Stimulated activated CD8-positive, alpha-beta memory T cell treated with anti-CD3 and anti-CD28 coated beads, Interleukin-15, amount 100 ng/mL, for 4 hours (primary cell): ENCODE measurements at places on chromosomes 3 and 15.

DNA sequence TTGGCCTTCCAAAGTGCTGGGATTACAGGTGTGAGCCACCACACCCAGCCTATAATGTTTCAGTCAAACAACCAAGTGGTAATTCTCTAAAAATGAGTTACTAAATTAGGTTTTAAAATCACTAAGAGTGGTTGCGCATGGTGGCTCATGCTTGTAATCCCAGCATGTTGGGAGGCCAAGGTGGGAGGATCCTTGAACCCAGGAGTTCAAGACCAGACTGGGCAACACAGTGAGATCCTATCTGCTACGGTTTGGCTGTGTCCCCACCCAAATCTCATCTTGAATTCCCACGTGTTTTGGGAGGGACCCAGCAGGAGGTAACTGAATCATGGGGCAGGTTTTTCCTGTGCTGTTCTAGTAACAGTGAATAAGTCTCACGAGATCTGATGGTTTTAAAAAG, 26.1 kb downstream of the SEC11A start:
- no peak for DNase-seq

DNA sequence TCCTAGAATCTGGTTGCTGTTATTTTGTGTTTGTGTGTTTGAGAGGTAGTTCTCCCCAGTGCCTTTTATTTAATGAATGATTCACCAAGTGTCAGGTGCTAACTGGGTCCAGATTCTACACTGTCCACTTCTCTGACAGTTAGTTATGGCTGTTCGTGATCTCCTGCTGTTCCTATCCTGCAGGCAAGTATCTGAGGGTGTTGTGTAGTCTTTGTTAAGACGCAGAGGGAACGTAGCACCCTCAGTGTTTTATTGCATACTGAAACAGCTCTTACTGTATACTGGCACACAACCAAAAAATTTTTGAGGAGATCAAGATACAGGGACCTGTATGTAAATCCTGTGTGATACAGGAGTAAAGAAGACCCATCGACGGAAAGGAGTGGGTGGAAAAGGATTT, 1271.3 kb downstream of the ROBO1 start:
- no peak for DNase-seq

GRCh38 chr3:60281970-60282369, 969.3 kb downstream of the FHIT start:
- no peak for DNase-seq

DNA sequence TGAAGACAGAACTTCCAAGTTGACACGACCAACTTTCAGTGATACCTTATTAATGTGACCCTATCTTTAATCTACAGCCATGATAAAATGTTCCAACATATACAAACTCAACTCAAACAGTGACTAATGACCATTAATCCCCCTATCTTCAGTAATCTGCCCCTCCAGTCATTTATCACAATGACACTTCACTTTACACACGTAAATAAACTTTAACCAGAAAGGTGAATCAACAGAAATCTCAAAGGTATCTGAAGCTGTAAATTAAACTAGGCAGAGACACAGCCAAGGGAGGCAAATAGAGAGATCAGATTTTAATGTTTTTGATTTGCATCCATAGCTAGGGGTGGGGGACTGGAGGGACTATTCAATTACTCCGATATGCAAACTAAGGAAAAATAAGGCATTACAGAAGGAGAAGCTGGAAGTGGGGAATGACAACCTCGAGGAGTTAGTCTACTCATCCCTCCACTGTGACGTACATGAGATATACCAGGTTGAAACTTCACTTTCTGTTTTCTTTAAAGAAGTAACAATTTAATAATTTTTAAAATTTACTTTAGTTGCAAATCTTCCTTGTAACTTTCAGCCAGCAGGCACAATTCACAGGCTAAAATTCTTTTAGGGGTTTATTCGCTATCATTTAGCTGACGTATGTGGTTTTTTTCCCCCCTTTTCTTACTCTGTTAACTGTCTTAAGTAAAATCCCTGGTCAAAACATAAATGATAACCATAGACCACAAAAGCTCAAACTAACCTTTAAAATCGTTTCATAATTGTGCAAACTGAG, 751.0 kb downstream of the ROBO1 start:
- no peak for DNase-seq

DNA sequence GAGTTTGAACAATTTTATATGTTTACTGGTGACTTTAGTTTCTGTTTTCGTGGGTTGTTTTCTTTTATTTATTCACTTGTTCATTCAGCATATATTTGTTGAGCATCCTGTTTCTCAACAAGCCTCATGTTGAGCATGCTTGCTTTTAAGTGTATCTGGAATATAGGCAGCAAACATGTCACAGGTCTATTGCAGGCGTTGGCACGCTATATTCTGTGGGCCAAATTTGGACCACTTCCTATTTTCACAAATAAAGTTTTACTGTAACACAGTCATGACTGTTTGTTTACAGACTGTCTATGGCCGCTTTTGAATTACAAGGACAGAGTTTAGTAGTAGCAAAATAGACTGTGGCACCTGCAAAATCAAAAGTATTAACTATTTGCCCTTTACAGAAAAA, 89.6 kb downstream of the THRB start:
- no peak for DNase-seq

GRCh38 chr3:176521531-176522175, 675.6 kb downstream of the TBL1XR1 start:
- DNase-seq = no peak

DNA sequence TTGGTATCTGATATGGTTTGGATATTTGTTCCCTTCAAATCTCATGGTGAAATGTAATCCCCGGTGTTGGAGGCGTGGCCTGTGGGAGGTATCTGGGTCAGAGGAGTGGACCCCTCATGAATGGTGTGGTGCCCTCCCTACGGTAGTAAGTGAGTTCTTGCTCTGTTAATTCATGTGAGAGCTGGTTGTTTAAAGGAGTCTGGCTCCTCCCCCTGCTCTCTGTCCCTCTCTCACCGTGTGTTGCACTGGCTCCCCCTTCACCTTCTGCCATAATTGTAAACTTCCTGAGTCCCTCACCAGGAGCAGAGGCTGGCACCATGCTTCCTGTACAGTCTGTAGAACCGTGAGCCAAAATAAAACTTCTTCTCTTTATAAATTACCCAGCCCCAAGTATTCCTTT, 246.9 kb upstream of the AGTR1 start:
- DNase-seq = no peak

GRCh38 chr15:36658312-36658711, 78.9 kb downstream of the CDIN1 start:
- DNase-seq = no peak

DNA sequence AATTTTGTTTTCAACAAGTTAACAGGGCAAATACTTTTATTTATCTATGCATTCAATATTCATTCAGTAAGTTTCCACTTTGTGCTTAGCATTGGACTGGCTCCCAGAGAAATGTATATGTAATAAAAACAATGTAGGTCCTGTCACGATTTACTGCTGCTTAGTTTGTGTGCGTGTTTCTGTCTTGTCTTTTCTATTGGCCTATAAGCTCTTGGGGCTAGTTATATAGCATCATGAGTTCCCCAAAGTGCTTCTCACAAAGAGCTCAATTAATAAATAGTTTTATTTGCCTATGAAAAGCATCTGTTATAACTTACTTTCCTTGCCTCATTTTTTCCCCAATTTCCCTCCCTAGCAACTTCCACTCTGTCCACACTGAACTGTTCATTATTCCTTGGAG, 666.7 kb upstream of the NAALADL2 start:
- DNase-seq = no peak

DNA sequence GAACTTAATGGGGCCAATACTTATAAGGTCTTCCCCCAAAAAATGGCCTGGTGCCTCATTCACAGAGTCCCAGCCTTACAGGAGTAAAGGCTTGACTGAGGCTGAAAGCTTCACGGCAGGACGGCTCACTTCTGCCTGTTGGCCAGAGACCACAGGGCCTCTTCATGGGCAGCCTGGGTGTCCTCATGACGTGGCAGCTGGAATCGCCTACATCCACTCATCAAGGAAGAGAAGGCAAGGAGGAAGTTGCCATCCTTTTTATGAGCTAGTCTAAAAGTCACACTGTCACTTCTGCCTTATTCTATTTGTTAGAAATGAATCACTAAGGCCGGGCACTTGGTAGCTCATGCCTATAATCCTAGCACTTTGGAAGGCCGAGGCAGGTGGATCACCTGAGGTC, 89.3 kb upstream of the DGKG start:
- no peak for DNase-seq

- no peak for DNase-seq
Observed at GRCh38 chr3:84245789-84246188, 713.0 kb upstream of the CADM2 start.

DNA sequence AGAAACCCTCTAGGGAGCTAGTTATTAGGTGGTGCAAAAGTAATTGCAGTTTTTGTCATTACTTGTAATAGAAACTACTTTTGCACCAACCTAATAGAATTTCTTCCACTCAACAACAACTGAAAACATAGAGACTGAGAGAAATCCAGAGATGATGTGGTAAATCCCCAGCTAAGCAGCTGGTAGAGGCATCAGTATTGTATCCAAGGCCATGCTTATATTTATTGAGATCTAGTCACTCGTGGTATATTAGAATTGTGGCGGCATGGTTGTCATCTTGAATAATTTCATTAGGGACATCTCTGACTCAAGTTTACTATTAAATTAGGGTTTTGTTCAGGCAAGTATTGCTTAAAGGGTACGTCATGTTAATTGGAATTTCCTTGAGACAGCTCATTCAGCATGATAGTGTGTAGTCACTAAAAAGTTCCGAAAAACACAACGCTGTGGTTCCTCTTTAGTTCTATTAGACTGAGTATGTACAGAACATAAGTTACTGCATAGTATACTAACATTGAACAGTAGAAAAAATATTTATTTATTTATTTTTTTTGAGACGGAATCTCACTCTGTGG, 35.3 kb downstream of the PAK2 start:
- DNase-seq = no peak

GRCh38 chr3:183435661-183436060, 7.2 kb upstream of the MCF2L2 start:
- no peak for DNase-seq

DNA sequence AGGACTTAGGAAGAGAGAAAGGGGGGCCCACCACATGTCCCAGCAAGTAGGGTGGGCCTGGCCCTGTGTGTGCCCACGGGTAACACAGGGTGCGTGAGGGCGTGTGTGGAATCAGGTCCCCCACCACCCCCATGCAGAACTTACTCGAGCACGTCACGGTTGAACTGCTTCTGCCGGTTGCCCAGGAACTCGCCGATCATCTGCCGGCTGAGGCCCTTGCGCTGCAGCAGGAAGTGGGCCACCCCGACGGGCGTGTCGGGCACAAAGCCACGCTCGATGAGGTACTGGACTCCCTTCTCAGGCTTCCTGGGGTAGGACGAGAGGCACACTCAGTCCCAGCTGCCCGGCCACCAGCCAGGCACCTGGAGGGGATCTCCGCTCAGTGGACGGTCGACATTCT, 83.1 kb upstream of the RPL32 start:
- no peak for DNase-seq
